ENCODE measurements at places on chromosomes 6 and 20.

- peak; percentile 91 for DNase-seq
Observed at GRCh38 chr6:43075670-43076463, at the start of gene PTK7. TSS of gene PTK7 (plus strand) at chr6:43076314. CDS start at chr6:43076489, 175 bp downstream.

GRCh38 chr6:7298113-7298512, 14.9 kb downstream of the SSR1 start:
- no peak for DNase-seq

DNA sequence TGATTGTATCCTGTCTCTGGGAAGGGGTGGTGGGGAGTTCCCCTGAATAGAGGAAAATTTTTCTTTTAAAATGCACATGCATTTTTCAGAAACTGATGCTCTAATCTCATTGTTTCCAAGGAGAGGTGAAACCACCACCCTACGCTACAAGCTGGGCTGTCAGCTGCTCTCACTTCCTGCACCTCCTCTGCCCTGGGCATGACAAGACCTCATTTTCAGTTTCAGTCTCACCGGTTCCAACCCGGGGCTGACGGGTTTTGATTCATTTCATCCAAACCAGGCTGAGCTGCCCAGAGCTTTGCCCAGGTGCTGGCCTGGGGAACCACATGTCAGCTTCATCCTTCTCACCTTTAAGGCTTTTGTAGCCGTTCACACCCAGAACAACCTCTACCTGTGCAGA, 99.7 kb downstream of the EYA2 start:
- DNase-seq, result no peak

GRCh38 chr6:140062043-140063020, 687.9 kb upstream of the CITED2 start:
- DNase-seq, result peak; percentile 73

DNA sequence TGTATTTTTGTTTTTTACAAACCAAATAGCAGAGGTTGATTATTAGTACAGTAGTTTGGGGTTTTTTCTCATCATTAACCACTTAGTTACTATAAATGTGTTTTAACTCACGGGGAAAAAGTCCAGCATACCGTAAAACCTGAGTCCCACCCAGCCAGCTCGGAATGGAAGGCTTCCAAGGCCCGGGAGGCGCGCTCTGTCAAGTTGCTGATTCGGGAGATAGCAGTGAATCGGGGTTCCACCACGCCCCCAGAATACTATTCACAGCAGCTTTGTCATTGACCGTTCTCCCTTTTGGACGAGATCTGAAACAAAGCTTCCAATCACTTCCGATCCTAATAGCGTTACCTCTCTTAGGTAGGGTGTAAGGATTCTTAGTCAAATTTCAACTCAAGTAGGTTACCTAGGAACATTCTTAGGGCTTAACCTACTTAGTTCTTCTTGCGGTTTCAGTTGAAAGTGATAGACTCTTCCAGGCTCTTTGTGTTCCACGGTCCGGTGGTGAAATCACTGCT, 232.8 kb upstream of the QKI start:
- no peak for DNase-seq

- no peak for DNase-seq
Observed at GRCh38 chr6:166861961-166862286, 94.4 kb downstream of the RNASET2 start.

GRCh38 chr20:53711333-53712211, 117.9 kb upstream of the ZNF217 start:
- no peak for DNase-seq

- DNase-seq, result no peak
Observed at GRCh38 chr20:15923030-15923776, 650.0 kb downstream of the KIF16B start.

DNA sequence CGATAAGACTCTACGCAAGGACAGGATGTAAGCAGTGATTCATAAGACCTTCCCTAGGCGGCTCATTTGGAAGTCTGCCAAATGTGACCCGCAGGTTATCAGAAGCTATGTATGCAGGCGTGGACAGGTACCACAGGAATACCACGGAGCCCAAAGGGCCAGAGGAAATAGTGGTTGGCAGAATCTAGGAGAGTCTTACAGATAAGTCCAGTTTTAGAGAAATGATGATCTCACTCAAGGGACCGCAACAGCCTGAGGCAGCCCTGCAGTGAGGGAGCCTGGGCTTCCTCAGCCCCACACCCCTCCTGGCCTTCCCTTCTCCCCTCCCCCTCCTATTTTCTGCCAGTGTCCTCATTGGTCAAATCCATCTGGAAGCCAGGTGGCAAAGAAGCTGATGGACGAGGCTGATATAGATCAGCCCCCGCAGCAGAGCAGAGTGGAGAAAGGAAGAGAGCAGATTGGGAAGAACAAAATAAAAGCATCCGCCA, 110.6 kb downstream of the FNDC1 start:
- no peak for DNase-seq

GRCh38 chr6:26155061-26155930, 68.1 kb downstream of the HFE start:
- DNase-seq, result no peak

- no peak for DNase-seq
Observed at GRCh38 chr6:129733290-129733689, 23.3 kb upstream of the ARHGAP18 start.

GRCh38 chr20:5584678-5585077, 165.5 kb upstream of the SHLD1 start:
- no peak for DNase-seq

- no peak for DNase-seq
Observed at GRCh38 chr20:46670228-46670584, 18.9 kb upstream of the SLC13A3 start.

GRCh38 chr20:10488534-10488933, 53.4 kb downstream of the SLX4IP start:
- no peak for DNase-seq
